ENCODE measurements at places on chromosomes 5 and 9.

- DNase-seq: no peak
These were observed 226.7 kb downstream of the PRR16 start for GRCh38 chr5:120690621-120691407.

- no peak for DNase-seq
These were observed 536.5 kb upstream of the BRINP1 start for GRCh38 chr9:119905724-119906123.

DNA sequence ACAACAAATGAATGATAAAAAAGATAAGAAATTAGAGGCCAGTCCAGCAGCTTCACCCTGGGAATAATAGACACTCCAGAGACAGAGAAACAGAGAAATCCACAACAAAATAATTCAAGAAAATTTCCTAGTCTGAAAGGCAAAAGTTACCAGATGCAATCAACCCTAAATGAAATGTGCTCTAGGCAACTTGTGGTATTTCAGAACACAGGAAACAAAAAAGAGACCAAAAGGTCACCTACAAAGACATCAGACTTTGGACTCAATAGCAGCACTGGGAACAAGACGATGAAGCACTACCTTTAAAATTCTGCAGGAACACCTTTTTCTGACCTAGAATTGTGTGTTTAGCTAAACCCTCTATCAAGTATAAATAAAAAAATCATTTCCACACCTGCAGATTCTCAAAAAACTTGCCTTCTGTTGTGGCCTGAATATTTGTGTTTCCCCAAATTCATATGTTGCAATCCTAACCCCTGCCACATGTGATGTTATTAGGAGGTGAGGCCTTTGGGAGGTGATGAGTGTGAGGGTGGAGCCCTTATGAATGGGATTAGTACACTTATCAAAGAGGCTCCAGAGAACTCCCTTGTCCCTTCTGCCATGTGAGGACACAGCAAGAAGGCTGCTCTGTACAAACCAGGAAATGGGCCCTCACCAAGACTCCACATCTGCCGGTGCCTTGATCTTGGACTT is 5.9 kb upstream of the MAPK9 start:
- no peak for DNase-seq

GRCh38 chr5:45680950-45681349 is 15.2 kb downstream of the HCN1 start:
- no peak for DNase-seq

DNA sequence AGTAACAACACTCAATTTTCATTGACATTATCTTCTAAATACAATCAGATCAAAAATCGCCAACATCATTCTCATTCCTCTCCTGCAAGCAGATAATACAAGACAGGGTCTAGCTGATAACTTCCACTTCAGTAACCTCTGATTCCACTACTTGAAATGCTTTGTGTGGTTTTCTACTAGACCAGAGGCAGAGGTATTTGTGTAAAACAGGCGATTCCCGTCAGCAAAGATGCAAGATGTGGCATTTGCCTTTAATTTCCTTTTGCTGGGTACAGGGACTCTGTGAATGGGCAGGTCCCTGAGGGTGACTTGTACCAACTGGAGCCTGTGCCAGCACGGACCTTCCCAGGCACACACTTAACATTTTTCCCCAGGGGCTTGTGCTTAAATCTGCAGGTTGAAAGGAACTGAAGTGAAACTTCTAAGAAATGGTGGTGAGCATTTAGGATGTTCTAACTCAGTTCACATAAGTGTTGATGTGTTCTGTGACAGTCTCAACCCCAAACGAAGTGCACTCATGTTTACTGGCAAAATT is 625.5 kb upstream of the WWC1 start:
- DNase-seq: no peak

DNA sequence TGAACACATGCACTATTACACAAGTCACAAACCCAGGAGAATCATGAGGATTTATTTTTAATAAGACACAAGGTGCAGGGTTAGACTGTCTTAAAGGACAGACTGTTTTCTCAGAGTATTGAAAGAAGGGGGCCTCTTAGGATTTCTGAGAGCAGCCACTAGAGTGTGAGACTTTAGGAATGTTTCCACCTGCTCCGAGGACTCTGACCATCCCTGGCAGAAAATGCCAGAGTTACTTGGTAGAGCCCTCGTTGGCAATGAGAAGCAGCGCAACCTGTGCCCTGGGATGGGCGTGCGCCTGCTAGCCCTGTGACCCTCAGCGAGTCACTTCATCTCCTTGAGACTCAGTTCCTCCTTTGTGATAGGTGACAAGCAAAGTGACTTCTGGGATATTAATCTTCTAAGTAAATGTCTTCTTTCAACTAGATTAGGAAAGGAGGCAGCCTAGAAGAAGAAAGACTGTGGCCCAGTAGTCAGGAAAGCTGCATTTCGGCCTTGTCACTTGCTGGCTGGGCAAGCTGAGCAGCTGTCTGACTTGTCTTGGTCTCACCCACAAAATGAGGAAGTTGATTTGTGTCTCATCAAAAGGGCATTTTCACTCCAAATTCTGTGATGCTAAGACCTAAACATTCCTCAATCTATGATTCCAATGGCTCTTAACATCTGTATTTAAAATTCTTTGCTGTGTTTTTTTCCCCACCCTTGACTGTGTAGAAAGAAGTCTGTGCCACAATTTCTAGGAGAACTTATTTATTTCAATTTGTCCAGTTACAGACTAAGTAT is 60.5 kb downstream of the PTCD2 start:
- peak; percentile 20 for DNase-seq

DNA sequence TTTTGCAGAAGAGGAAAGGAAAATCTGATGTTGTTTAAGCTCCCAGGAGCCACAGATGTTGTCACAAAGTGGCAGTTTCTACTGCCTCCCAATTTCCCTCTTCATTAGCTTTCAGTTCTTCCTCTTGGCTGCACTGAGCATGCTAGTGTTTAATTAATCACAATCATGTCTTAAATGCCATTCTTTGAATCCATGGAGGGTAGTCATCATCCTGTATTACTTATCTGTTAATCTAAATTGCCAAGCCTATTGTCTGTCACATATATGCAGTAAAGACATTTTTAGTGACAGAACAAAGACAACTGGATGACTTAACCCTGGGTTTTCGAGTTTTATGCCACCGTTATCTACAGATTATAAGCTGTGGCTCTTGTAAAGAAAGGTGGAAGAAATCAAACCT is 14.7 kb downstream of the KLHL9 start:
- DNase-seq: no peak

DNA sequence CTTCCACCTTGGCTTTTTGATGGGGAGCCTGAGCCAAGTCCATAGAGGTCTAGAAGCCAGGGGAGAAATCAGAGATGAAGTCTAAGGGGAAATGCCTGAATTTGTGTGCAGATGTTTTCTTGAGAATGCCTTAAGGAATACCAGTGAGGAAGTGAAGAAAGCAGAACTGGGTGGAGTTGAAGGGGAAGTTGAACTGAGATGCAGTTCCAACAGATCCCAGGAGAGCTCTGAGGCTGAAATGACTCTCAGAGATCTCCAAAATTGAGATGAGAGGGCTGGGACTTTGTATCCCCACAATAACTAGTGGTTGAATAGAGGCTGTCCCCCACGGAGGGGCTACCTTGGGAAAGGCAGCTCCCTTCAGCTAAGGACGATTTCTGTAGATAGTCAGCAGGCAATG is 197.1 kb downstream of the ZNF462 start:
- no peak for DNase-seq

- no peak for DNase-seq
These were observed 10.9 kb downstream of the MFAP3 start for GRCh38 chr5:154049636-154050035.

DNA sequence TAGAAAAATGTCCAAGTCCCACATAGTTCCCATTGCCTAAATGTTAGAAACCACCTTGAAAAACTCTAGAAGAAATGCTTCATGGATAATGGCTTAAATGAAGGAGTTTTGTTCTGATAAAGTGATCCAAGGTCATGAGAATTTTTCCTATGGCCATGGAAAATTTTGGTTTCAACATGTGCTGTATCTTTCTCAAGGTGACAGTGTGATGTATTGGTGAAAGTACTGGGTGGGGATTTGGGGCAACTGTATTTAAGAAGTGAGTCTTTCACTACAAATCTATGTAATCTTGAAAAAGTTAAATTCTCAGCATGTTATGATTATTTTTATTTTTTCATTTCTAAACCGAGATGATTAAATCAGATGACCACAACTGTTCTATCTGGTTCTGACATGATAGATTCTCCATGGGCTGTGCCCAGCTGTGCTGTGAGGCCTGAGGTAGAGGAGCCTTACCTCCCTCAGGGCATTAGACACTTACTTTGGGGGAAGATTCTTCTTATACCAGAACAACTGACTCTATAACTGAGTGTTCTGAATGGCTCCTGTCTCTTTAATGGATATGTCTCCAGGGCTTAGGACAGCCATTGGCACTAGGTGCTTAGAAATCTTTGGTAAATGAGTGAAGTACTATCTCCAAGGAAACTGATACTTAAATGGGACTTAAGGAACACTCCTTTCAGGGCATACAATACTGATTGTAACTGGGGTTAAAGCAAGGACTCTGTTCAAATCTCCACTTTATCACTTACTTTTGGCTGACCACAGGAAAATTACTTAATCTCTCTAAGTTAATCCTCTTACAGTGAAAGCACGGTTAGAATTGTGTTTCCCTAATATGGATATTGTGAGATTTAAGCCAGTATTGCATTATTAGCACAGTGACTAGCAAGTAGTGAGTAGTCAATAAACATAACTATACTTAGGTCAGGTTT is 397.4 kb upstream of the MEF2C start:
- no peak for DNase-seq

- DNase-seq: no peak
These were observed 123.2 kb upstream of the FBXL7 start for GRCh38 chr5:15376803-15377202.

- DNase-seq: no peak
These were observed 160.9 kb downstream of the CETN3 start for GRCh38 chr5:90248640-90249039.

GRCh38 chr5:133333326-133334150 is 278.8 kb downstream of the FSTL4 start:
- DNase-seq: no peak

DNA sequence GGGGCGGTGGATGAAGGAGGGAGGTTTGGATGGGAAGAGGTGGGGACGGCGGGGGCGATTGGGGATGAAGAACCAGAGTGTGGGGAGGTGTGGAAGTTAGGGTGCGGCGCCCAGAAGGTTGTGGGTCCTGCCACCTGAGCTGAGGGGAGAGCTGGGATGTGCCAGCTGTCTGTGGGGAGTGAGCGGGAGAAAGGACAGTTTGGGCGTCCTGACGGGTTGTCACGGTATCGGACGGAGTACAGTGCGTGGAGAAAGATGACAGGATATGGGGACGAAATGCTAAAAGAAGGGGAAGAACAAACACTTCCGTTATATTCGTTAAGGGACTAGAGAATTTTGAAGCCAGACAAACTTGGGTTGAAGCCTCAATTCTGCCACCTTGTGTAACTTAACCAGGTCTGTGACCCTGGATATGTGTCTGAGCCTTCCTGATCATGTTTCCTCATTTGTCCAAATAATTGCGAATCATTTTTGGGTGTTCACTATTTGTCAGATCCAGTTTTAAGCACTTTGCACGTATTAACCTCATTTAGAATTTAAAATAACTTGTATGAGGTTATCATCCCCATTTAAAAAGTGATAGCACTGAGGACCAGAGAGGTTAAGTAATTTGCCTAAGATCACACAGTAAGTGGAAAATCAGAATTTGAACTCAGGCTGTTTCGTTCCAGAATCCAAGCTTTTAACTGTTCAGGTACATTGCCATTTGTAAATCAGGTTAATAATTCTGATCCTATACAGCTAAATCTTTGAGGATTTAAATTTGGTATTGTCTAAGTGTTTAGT is 689 bp downstream of the CNTRL start:
- no peak for DNase-seq

GRCh38 chr5:181161534-181162175 is 14.3 kb downstream of the OR2V2 start:
- DNase-seq: no peak

- no peak for DNase-seq
These were observed 9.7 kb upstream of the PDCD1LG2 start for GRCh38 chr9:5500441-5501235.

DNA sequence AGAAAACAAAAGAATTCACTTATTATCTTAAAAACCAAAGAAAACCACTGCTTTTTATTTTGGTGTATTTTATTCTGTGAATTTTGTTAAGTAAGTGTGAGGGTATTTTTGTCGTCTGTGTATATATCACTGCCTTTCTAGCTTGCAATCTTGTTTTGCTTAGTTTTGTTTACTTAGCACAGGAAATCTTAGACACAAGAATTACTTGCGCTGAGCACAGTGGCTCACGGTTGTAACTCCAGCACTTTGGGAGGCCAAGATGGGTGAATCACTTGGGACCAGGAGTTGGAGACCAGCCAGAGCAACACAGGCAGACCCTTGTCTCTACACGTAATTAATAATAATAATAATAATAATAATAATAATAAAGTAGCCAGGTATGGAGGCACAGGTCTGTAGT is 230.3 kb downstream of the PAPPA start:
- no peak for DNase-seq

Data from GM12892 (cell line).